Endothelial cell (in vitro differentiated cells): ENCODE measurements at places on chromosomes 3 and 15.
A peak's percentile ranks its signal among the peaks of the same experiment; 100 is the strongest.

- H3K4me1 ChIP-seq, result peaks cover 62% of the 10 kb centered on the region
- H3K4me3 ChIP-seq, result peak overlapping the region; percentile 92
- no peak overlapping the region for H3K27ac ChIP-seq
- no peak for DNase-seq
These were observed 2.2 kb downstream of the TYRO3 start for GRCh38 chr15:41561104-41561776.

DNA sequence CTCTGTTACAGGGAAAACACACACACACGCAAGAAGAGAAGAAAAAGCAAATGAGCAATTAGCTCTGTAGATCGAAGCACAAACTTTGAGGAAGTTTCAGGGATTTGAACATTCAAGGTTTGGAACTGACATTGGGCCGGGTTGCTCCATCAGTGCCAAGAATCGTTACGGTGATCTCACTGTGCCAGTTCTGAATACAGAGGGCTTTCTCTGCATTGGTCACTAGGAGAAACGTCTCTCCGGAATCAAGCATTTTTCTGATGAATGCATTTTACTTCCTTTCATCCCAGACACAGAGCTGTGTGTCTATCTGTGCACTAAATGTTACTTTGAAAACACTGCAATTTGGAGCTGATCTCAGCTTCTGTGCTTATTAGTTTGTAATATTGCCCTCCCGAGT is 11.2 kb downstream of the HRH1 start:
- DNase-seq, result no peak
- no peaks in the 10 kb centered on the region for H3K36me3 ChIP-seq
- H3K4me1 ChIP-seq, result peaks cover 4% of the 10 kb centered on the region
- H3K27ac ChIP-seq, result no peak overlapping the region
- H3K4me3 ChIP-seq, result no peak overlapping the region
- H3K27me3 ChIP-seq, result peaks cover 11% of the 10 kb centered on the region

DNA sequence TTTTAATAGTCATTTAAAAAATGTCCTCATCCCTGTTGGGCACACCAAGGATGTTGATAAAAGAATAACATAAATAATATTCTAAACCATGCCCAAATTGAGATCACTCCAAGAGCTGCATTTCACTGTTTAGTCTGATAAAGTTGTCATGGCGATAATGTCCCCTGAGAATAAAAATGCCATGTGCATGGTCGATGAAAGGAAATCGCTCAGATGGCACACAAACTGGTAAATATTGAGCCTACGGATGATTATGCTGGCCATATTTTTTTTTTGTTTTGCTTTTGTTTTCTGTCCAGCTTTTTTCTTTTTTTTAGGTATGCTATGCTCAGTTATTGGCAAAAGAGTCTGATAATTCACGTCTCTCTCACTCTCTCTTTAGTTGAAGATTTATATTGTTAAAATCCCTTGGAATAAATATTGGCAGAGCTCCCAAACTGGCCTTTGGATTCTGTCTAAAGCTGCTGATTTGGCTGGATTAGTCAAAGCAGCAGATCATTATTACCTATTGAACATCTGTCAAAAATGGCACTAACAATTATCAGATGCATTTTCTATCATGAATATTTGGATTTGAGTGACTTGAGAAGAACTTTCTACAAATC is 643.8 kb downstream of the SQOR start:
- no peak for DNase-seq
- H3K36me3 ChIP-seq, result no peaks in the 10 kb centered on the region
- no peaks in the 10 kb centered on the region for H3K4me1 ChIP-seq

- no peaks in the 10 kb centered on the region for H3K27me3 ChIP-seq
- peaks cover 6% of the 10 kb centered on the region for H3K4me1 ChIP-seq
- no peak overlapping the region for H3K4me3 ChIP-seq
These were observed 396.7 kb downstream of the FOXP1 start for GRCh38 chr3:71186801-71187200.

DNA sequence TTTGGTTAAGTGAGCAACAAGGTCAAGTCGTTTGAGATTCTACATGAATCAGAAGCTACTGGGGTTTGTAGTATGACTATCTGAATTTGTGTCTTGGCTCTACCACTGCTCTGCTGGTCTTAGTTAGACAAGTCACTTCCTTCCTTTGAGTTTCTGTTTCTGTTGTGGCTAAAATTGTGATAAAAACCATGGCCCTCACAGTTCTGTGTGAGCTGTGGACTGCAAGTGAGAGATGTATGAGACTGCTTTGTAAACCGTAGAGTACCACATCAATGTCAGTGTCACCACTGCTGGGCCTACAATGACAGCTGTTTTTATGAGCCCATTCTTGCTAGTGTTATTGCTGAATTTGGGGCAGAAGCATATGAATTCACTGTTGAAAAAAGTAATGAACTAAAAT is 32.7 kb downstream of the RARB start:
- H3K4me1 ChIP-seq, result peaks cover 3% of the 10 kb centered on the region
- no peaks in the 10 kb centered on the region for H3K27me3 ChIP-seq
- H3K4me3 ChIP-seq, result no peak overlapping the region
- H3K36me3 ChIP-seq, result no peaks in the 10 kb centered on the region

DNA sequence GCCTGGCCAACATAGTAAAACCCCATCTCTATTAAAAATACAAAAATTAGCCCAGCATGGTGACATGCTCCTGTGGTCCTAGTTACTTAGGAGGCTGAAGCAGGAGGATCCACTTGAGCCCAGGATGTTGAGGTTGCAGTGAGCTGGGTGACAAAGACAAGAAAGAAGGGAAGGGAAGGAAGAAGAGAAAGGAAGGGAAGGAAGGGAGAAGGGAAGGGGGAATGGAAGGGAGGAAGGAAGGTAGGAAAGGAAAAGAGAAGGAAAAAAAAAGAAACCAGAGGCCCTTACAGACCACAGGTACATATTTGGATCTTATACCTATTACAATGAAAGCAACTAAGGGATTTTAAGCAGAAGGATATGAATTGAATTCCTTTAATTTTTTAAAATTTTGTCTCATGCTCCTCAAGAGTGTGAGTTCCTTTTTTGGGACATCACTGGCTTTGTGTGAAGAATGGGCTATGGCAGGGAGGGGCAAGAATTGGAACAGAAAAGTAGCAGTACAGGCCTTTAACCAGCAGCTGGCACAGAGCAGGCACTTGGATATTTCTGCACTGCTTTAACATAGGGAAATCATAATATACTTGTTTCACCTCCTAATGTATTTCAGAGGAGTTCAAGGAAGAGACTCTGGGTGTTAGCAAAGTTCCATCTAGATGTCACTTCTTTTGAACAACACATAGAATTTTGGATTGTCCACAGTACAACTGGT is 7.9 kb downstream of the RAB27A start:
- peaks cover 26% of the 10 kb centered on the region for H3K4me1 ChIP-seq
- no peaks in the 10 kb centered on the region for H3K36me3 ChIP-seq
- H3K27me3 ChIP-seq, result no peaks in the 10 kb centered on the region
- H3K4me3 ChIP-seq, result no peak overlapping the region

DNA sequence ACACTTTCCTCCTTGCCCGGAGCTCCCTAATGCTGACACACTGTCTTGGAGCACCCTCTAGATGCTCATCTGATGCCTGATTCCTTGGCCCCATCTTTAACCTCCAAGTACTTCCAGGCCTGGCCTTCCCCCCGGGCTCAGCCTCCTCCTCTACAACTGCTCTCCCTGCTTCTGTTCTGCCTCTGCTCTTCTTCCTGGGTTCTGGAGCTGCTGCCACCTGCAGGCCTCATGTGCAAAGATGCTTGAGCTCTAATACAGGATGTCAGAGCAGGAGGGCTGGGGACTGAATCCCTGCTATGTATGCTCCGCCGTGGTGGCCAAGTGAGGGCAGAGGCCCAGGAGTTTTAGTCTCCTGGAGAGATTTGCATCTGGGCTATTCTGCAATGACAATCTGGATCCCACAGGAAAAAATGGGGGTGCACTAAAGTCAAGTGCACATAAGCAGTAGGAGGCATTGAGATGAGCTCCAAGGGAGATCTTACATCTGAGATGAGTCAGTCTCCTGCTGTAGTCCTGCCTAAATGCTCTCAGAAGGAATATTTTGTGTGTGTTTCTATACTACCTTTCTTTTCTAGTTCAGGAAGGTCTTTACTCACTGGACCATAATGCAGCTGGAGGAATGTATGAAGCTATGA is 296.3 kb downstream of the UACA start:
- peak; percentile 56 for DNase-seq
- H3K4me3 ChIP-seq, result no peak overlapping the region
- peaks cover 8% of the 10 kb centered on the region for H3K27me3 ChIP-seq
- no peak overlapping the region for H3K27ac ChIP-seq
- no peaks in the 10 kb centered on the region for H3K4me1 ChIP-seq

- no peaks in the 10 kb centered on the region for H3K4me1 ChIP-seq
- H3K36me3 ChIP-seq, result no peaks in the 10 kb centered on the region
- H3K27ac ChIP-seq, result no peak overlapping the region
- H3K27me3 ChIP-seq, result no peaks in the 10 kb centered on the region
- no peak overlapping the region for H3K4me3 ChIP-seq
- no peak for DNase-seq
These were observed 419.3 kb downstream of the TUSC7 start for GRCh38 chr3:117128872-117129271.

GRCh38 chr3:124611520-124611919 is 118.7 kb upstream of the UMPS start:
- peaks cover 8% of the 10 kb centered on the region for H3K36me3 ChIP-seq
- H3K4me1 ChIP-seq, result peaks cover 26% of the 10 kb centered on the region
- DNase-seq, result no peak
- no peak overlapping the region for H3K4me3 ChIP-seq
- peaks cover 5% of the 10 kb centered on the region for H3K27me3 ChIP-seq
- no peak overlapping the region for H3K27ac ChIP-seq

- H3K27ac ChIP-seq, result no peak overlapping the region
- no peak for DNase-seq
- H3K27me3 ChIP-seq, result peaks cover 2% of the 10 kb centered on the region
- H3K4me3 ChIP-seq, result no peak overlapping the region
- no peaks in the 10 kb centered on the region for H3K36me3 ChIP-seq
These were observed 254.3 kb upstream of the TPM1 start for GRCh38 chr15:62788224-62788623.

- no peak overlapping the region for H3K27ac ChIP-seq
- DNase-seq, result no peak
- H3K27me3 ChIP-seq, result peaks cover 7% of the 10 kb centered on the region
- peaks cover 7% of the 10 kb centered on the region for H3K4me1 ChIP-seq
- no peak overlapping the region for H3K4me3 ChIP-seq
These were observed 38.1 kb downstream of the MFSD1 start for GRCh38 chr3:158839966-158840365.
